Hematopoietic multipotent progenitor cell (in vitro differentiated cells): ENCODE measurements at places on chromosomes 12 and 14.
A peak's percentile ranks its signal among the peaks of the same experiment; 100 is the strongest.

DNA sequence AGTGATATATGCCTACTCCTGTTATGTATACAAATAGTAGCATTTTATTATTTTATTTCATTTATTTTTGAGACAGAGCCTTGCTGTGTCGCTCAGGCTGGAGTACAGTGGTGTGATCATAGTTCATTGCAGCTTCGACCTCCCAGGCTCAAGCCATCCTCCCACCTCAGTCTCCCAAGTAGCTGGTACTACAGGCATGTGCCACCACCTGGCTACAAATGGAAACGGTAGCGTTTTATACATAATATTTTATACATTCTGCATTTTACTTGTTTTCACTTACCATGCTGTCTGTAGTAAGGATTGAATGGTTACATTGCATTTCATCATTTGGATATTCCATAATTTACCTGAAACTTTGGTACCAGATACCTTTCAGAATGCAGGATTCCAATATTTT is 14.1 kb downstream of the C1R start:
- DNase-seq = no peak

- DNase-seq = no peak
Observed at GRCh38 chr12:116591855-116592637, 32.9 kb downstream of the MAP1LC3B2 start.

DNA sequence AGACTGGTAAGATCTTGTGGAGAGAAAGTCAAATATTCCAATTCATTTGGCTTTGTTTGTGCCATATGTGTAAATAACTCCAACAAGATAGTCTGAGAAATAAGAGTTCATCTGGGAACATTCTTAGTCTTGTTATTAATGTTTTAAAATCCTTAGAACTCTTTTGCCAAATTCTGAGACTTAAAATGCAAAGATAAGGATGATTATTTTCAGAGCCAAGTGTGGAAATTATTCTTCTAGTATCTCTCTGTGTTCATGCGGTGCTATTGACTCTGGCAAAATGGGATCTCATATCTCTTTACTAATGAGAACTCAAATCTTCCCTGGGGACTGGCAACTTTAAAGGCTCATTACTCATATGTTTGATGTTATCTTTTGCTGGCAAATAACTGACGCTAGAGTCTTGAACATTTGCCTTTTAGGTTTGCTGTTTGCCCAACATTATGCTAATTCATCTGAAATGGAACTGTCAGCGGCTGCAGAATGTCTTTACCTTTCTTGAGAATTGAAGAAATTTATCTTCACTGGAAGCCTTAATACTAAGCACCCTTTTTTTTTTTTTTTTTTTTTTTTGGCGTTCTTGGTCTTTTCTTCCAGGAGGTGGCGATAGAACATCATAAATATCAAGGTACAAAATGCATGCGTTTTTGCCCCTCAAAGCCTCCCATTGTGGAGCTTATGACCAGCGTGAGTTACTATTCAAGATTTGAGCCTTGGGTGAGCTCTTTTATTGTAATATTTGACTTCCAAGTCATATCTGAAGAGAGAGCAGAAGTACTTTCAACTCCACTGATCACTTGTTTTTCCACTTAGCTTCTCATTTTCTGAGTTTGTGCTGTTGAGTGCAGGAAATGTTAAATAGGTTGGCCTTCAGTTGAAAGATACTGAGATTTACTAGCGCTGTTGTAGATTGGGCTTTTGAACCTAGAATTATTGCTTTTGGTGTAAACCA is 86.5 kb downstream of the CAND1 start:
- peak; percentile 41 for DNase-seq

- no peak for DNase-seq
Observed at GRCh38 chr12:53336181-53336681, at the start of gene SP7. Gene SP7 (minus strand): TSS chr12:53336354. CDS start chr12:53335646, 708 bp downstream.

- DNase-seq = no peak
Observed at GRCh38 chr12:116385486-116386217, 108.2 kb upstream of the MED13L start.

DNA sequence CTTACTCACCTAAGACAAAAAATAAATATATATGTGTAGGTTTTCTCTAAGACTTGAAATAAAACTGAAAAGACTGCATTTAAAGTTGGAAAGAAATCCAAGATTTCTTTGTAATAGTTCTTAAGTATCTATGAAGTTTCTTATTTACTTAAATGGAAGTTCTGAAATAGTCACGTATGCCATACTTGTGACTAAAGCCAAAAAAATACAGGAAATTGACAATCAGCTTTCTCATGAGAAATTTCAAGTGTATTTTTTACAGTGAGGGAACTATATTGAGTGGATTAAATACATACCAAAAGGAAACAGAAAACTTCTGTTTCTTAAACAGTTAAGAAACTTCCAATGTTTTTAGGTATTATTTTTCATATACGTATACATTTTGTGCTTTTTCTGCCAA is 188.1 kb downstream of the DPY19L2 start:
- no peak for DNase-seq
